ENCODE measurements at places on chromosomes 1 and 21.

DNA sequence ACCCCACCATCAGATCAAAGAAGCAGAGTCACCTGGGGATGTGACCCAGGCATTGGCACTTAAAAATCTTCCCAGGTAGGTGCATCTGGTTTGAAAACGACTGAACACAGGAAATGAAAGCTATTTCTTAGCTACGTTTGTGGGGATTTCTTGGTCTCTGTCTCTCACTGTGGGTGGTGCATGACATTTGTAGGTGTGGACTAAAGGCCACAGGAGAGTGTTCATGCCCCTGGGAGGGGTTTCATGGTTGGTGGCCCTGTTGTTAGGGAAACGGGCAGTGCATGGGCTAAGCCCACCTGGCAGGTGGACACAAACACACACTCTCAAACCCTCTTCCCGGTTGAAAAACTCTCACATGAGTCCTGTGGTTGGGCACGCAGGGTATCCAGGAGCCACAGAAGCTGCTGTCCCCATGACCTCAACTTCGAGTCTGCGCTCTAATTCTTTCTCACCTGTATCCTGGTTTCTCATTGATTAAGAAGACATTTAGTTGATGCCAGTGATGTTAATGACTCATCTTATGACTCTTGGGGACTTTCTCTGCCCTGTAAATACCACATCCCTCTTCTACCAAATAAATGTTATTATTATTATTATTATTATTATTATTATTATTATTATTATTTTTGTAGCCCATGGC, 119.4 kb downstream of the MRPS6 start:
- no peak for DNase-seq

- DNase-seq, result no peak
These were observed 10.8 kb upstream of the FAAP20 start for GRCh38 chr1:2205191-2205952.

GRCh38 chr1:174469687-174470086, 21.9 kb downstream of the GPR52 start:
- DNase-seq, result no peak

DNA sequence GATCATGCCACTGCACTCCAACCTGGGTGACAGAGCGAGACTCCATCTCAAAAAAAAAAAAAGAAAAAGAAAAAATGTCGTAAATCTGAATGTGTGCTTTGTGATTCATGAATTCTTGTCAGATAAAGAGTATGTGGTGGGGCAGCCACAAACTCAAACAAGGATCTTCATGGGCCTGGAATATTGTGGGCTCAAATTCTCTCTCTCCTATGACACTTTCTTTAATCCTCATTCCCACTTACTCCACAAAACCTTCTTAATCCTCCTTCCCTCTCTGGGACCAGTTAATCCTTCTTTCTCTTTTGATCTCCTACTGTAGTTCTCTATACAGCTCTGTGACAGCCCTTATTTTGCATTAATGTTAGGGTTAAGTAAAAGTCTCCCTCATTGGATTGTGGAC, 112.3 kb downstream of the AK5 start:
- no peak for DNase-seq

DNA sequence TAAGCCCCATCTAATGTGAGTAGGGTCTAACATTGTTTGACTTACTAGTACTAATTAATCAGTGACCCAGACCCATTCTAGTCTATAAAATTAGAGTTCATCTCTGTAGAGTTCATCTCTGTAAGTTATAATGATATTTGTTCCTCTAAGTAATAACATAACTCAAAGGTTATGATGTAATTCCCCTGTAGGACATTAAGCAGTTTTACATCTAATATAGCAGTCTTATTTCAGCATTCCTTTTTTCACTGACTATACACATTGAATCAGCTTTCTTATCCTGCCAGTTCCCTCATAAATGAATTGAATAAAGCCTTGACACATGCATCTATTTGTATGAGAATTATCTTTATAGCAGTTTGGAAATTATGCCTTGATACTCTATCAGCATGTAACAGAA, 90.9 kb downstream of the SH3GLB1 start:
- no peak for DNase-seq
